ENCODE measurements at places on chromosomes 1 and 21.
A peak's percentile ranks its signal among the peaks of the same experiment; 100 is the strongest.

DNA sequence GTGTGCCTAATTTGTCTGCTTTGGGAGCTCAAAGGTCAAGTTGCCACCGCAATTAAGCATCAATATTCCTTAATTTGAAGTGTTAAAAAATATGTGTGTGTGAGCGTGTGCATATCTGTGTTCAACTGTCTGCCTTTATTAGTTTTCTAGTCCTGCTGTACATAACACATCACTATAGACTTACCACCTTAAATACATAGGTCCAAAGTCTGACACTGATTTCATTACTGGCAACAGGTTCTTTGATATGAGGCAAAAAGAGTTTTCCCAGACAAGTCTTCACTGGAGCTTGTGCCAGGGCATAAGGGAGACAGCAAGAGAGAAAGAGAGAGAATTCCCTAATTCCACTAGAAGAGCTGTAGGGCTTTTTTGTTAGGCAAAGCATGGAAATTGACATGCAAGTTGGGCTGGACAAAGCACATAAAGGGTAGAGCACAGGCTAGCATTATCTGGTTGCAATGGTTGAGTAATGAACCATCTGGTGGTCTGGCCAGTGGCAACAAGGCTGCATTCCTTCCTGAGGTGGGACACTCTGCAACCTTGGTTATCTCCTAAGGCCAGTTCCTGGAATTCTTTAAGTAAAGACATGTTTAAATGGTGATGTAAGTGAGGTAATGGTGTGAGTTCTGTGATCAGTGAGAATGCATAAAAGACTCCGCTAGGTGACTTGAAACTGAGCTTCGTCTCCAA, 457.2 kb upstream of the ADAMTS5 start:
- DNase-seq: peak; percentile 23

GRCh38 chr1:103424650-103425049, 100.8 kb upstream of the RNPC3 start:
- DNase-seq: no peak

DNA sequence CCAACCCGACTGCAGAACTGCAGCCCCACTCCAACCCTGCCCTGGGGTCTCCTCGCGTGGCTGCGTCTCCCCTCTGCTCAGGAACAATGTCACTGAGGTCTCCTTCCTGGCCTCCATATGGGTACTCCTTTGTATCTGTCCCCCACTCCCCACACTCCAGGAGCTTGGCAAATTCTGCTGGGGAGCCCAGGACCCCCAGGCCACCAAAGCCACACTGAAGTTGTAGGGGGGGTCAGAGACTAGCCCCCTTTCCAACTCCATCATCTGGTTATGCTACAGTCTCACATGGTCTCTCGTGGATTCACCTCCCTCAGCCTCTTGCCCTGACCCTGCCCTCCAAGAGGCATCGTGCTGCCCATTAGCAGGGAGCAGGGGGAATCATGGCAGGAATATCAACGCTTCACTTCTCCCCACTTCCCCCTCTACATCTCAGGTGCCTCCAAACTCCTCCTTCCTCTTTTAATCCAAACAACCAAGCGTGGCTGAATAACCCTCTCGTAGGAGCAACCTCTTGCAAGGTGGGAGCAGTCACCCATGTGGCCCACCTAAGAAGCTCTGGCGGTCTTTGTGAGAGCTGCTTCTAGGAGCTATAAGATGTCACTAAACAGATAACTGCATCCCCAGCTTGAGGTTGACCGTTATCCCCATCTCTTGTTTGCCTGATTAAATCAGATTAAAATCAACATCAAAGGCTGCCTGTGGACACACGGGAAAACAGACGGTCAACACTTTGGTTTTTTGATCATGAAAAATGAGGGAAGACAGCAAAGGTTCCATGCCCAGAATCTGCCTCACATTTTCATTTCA, 86.4 kb downstream of the MIS18A start:
- DNase-seq: no peak

- DNase-seq: no peak
Observed at GRCh38 chr21:33047231-33047630, 21.5 kb downstream of the OLIG2 start.

DNA sequence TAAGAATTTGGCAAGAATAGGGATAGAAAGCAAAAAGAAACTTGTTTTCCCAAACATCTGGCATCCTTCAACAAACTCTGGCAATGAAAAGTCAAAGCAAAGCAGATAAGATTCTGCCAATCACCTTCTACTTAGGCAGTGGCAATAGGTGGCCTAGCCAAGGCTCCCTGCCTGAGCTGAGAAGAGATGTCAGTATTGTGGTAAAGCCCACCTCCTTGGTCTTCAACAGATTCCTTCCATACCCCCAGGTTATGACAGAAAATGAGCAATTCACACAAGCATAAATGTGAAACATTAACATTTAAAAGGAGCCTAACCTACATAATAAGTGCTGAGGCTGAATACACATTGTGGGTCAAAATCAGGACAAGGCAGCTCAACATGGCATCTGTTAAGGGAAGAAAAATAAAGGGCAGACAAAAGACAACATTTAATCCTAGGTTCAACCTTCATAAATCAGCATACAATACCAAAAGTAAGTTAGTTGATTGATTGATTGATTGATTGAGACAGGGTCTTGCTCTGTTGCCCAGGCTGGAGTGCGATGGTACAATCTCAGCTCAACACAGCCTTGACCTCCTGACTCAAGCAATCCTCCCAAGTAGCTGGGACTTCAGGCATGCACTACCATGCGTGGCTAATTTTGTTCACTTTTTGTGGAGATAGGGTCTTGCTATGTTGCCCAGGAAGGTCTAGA, 123.1 kb downstream of the AKT3 start:
- no peak for DNase-seq

- DNase-seq: no peak
Observed at GRCh38 chr1:9406111-9406510, 113.4 kb downstream of the SPSB1 start.

- peak; percentile 23 for DNase-seq
Observed at GRCh38 chr1:110477041-110477440, 26.1 kb downstream of the PROK1 start.

DNA sequence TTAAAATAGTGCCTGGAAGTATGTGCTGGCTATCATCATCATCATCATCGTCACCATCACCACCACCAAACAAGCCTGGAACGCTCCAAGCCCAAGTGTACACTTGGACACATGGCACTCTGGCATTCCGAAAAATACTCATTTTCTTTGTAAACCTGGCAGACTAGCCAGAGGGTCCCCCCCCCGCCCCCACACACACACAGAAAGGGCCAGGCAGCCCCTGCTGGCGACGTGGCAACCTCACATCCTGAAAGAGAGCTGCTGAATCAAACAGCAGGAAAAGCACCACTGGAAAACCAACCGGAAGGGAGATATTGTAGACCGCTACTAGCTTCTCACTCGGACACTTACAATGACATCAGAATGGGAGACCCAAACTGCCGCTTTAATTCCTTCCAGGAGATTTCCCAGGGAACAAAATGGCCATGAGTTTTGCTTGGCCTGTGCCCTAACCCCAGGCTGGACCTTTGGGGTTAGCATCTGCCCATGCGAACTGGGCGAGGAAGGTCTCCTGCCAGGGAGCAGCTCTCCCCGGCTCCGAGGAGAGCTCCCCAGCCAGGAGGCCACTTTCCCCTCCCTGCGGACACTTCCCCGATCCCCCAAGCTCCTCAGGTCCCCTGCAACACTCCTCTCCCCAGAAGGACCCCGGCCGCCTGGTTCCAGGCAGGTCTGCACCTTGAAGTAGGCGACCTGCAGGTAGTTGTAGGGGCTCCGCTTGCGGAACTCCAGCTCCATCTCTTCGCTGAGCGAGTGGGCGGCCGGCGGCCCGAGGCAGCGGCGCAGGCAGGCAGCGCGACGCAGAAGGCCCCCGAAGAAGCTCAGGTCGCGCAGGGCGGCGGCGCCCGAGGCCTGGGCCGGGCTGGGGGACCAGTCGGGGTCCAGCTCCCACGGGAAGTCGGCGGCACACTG, 742 bp downstream of the P3H1 start:
- peak; percentile 42 for DNase-seq

- DNase-seq: no peak
Observed at GRCh38 chr1:55400508-55400907, 185.3 kb upstream of the USP24 start.

DNA sequence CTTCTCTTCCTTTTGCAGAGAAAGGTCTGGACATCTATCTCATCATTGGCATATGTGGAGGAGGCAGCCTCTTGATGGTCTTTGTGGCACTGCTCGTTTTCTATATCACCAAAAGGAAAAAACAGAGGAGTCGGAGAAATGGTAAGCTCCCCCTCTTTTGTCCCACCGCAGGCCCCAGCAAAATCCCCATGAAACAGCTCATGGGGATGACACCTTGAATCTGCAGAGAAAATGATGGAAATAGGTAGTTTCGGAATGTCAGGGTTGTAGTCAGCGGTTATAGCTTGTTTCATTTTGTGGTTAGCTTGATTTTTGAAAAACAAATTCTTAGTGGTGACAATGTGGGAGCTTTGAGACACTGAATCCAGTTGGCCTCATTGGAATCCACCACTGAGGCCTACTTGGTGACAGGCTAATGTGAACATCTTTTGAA, 10.3 kb downstream of the CD2 start:
- DNase-seq: no peak

- peak; percentile 91 for DNase-seq
Observed at GRCh38 chr1:226778657-226779058, 39.6 kb upstream of the ITPKB start.
